ENCODE measurements at places on chromosomes 13 and 19.

DNA sequence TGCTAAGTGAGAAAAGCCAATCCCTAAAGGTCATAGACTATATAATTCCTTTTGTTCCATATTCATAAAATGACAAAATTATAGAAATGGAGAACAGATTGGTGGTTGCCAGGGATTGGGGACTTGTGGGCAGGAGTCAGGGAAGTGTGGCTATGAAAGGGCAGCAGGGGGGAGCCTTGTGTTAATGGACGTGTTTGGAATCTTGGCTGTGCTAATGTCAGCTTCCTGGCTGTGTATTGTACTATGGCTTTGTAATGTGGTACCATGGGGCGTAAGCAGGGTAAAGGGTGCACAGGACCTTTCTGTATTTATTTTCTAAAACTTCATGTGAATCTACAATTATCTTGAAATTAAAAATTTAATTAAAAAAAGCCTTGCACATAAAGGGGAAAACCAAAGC is 248.5 kb downstream of the UQCRFS1 start:
- no peak for DNase-seq

DNA sequence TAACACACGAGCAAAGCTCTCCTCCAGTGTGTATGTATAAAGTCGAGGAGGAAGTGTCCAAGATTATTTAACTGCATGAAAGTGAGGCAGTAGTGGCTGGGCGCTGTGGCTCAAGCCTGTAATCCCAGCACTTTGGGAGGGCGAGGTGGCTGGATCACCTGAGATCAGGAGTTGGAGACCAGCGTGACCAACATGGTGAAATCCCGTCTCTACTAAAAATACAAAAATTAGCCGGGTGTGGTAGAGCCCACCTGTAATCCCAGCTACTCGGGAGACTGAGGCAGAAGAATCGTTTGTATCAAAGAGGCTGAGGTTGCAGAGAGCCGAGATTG is 1.2 kb upstream of the ZNF20 start:
- DNase-seq: no peak

- no peak for DNase-seq
Observed at GRCh38 chr19:11131471-11131870, 24.1 kb downstream of the SPC24 start.

DNA sequence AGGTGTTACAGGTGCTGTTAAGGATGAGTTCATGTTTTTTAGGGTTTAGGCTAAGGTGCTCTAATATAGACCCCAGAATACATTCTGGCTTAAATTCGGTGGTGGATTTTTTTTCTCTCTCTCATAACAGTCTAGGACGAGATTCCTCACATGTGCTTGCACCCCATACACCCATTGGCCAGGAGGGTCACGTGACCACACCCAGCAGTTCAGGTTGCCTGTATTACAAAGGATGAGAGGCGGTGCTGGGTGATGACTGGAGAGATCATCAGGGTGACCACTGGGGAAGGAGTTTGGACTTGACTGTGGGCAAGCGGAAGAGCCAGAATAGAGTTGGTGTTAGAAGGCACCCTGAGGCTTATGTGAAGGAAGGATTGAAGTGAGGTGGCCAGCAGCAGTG is 27.7 kb downstream of the PPP2R1A start:
- DNase-seq: no peak

- no peak for DNase-seq
Observed at GRCh38 chr19:13622766-13623715, 116.8 kb upstream of the CACNA1A start.

DNA sequence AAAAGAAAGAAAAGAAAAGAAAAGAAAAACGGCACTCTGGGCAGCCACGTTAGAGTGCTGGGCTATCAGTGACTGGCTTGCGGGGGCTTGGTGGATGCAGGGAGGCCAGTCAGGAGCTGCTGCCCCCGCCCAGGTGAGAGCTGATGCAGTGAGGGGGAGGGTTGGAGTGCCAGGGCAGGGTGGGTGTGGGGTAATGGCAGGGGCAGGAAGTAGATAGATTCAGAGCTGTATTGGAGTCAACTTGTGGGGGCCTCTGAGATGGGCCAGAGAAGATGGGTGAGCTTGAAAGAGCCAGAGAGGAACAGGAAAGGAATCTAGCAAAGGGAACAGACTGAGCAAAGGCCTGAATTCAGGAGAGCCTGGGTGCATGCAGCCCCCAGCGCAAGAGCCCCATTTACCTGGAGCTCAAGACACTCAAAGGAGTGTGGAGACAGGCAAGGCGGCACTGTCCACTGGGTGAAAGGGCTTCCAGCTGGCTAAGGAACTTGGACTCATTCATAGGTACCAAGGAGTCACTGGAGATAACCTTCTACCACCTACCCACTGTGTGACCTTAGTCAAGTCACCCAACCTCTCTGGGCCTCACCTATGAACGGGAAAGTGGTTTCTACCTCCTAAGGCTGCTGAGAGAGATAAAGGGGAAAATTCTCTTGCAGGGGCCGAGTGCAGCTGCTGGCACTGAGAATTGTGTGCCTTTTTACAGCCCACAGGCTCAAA is 20.2 kb downstream of the VSTM2B start:
- no peak for DNase-seq

- DNase-seq: no peak
Observed at GRCh38 chr19:55304279-55304978, 20.6 kb downstream of the BRSK1 start.

All from cerebellum (tissue), 4 donors.